Stimulated activated naive CD4-positive, alpha-beta T cell treated with Interleukin-2 at 50 U/mL for 16 hours (primary cell): ENCODE measurements at places on chromosomes 6 and 20.

- DNase-seq = no peak
These were observed 7.1 kb downstream of the VNN2 start for GRCh38 chr6:132750455-132751248.

DNA sequence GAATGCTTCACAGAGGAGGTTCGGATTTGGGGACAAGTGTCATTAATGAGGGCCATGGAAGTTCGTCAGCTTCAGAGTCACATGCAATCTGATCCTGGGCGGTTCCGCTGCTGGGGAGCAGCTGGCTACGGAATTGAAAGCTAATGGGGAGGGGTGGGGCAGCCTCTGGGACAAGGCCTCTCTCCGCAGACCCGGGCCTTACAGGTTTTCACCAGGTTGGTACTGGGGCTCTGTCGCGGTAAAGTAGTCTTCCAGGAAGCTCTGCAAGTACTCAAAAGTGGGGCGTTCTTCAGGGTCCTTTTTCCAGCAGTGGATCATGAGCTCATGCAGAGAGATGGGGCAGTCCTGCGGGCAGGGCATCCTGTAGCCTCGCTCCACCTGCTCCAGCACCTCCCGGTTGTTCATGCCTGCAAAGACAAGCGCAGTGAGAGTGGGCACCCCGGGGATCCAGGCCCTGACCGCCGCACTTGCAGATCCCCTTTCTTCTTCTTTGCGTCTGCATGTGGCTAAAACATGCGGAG is 55.9 kb upstream of the TRAF3IP2 start:
- DNase-seq = no peak

DNA sequence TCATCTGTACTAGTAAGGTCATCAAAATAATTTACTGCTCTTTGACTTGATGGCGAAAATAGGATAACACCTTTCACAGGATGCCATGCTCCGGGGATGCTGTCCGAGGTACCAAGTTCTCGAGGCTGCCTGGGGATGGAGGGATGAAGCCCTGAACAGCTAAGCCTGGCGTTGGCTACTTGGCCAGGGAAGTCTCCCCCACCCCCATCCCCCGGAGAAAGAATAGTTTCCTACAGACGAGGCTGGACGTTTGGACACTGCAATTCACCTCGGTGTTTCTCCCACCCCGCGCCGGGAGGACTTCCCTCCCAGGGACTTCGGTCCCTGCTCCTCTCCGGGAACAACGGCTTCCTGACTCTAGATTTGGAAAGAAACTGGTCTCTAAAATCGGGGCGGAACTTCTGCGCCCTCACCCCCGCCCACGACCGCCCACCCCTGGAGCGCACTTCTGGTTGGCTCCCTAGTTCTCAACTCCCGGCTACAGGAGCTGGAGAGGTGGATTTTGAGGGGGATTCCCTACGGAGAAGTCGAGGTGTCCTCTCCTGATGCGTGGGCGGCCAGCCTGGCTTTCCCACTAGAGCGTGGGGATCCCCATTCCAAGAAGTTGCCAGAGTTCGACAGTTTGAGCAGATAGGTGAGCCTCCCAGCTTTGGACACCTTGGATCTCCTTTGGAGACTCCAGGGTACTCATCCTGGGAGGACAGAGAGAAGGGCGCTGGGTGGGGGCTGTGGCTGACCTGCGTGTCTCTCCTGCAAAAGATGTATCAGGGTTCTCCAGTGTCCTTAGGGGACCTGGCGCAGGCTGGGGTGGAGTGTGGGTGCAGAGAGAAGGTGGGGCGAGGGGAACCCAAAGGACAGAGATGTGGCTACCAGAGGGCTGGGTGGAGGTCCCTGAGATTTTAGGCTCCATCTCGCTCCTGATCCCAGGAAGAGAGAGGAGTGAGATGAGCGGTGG is 1.1 kb downstream of the PCSK2 start:
- DNase-seq = no peak

DNA sequence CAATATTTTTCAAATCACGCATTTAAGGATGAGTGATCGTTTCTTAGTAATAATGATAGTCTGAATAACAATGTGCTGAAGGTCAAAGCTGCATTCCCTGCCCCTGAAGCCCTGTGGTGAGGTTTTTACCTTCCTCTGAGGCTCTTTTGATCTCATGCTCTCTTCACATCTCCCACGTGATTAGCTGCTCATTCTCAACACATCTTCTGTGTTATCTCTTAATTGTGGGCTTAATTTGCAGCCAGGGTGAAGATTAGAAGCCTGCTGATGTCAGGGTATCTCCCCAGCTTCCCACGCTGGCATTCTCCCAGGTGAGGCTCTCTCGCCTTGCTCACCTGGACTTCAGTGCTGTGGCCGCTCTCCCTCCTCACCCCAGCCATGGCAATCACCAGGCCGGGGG is 109.7 kb upstream of the FOXQ1 start:
- no peak for DNase-seq

- no peak for DNase-seq
These were observed 397.0 kb downstream of the NKAIN2 start for GRCh38 chr6:124200661-124201060.

GRCh38 chr20:11216451-11217314 is 542.9 kb upstream of the JAG1 start:
- DNase-seq = no peak

DNA sequence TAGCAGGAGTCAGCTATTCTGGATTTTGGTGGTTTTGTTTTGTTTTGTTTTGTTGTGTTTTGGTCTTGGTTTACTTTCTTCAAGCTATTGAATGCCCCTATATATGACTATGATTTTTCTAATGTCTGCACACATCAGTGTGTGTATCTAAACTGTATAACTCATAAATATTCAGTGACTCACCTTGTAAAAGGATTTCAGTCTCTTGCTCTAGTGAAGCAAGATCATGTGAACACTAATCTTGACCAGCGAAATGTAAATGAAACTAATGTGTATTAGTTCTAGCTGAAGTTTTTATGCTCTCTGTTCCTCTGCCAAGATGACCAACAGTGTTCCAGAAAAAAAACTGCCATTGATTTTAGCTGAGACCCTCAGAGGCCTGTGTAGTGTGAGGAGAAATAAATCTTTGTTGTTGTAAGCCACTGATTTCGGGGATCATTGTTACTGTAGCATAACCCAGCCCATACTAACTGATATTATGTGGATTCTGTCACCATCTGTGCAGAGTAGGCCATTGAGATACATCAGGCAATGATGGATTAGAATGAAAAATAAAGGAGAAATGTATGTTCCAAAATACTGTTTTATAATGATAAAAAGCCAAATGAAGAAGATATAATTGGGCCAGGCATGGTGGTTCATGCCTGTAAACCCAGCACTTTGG is 11.5 kb upstream of the BTBD9 start:
- no peak for DNase-seq

DNA sequence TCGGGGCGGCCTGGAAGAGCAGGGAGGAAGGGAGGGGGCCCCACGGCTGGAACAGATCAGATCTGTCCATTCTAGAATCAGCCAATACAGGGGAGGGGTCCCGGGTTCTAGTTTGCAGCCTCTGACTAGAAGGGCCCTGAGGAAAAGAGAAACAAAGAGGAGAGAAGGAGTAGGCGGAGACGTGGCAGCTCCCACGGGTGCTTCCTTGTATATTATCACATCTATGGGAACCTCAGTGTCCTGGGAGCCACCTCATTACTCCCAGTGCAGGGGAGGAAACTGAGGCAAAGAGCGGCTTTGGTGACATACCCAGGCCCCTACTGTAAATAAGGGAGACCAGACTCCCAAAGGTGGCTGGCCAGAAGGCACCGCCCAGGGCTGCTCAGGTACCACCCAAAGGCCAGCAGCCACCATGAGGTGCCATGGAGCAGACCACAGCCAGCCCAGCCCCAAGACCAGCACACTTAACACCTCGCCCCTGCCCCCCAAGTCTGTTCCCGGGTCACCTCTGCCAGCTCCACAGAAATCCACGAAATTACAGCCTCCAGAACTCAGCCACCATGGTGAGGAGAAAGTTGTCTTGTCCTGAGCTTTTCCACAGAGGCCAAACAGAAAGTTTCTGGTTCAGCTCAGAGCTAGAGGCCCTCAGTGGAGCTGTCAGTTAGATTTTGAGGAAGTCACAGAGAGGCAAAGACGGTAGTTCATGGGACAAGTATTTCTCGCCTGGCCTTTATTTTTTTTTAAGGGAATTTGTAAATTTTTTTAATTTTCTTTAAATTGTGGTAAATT is 2.1 kb downstream of the ZC3H12D start:
- DNase-seq = no peak

- DNase-seq = no peak
These were observed 87.3 kb upstream of the AKIRIN2 start for GRCh38 chr6:87789198-87789899.

DNA sequence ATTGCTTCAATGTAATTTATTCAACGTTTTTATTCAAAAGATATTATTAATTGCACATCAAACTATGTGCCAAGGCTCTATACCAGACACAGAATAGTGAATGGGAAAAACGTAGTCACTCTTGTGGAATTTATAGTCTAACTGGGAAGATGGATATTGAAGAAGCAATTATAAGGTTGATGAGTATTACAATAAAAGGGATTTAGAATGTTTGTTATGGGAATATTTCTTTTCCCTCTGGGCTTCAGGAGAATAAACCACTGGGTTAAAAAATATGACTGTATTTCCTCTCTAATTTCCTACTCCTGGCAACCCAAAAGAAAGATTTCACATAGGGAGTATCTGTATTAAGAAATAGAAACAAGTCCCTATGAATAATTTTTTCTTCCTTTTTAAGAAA is 25.1 kb upstream of the UTRN start:
- DNase-seq = no peak

DNA sequence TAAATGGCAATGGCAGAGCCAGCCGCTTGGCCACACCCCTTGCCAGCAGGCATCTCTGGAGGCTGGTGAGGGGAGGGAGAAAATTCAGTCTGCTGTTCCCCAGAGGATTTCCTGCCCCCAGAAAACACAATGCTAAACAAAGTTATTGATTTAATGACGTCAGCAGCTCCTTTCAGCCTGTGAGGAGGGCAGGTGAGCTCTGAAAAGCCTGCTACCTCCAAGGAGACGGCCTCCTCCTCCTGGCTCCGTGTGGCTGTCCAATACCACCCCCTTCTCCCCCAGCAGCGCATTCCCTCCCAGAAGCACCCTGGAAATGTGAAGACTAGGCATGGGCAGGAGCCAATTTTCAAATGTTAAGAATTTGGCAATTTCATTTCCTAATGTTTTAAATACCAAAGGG is 393.1 kb downstream of the ZFAND3 start:
- no peak for DNase-seq

GRCh38 chr6:89308525-89309395 is 6.3 kb downstream of the GABRR2 start:
- DNase-seq = no peak

GRCh38 chr20:16689906-16690305 is 39.9 kb upstream of the SNRPB2 start:
- no peak for DNase-seq

GRCh38 chr6:3013486-3013885 is 13.8 kb downstream of the NQO2 start:
- DNase-seq = no peak

GRCh38 chr6:110876806-110877564 is 2.4 kb downstream of the AMD1 start:
- no peak for DNase-seq
